GM19239 (cell line): ENCODE measurements at places on chromosomes 7 and 10.

- DNase-seq: no peak
Observed at GRCh38 chr10:24771943-24772694, 48.4 kb upstream of the ARHGAP21 start.

GRCh38 chr10:118278649-118279048, 63.5 kb downstream of the FAM204A start:
- DNase-seq: no peak

GRCh38 chr7:106022193-106022821, 59.2 kb downstream of the CDHR3 start:
- no peak for DNase-seq

DNA sequence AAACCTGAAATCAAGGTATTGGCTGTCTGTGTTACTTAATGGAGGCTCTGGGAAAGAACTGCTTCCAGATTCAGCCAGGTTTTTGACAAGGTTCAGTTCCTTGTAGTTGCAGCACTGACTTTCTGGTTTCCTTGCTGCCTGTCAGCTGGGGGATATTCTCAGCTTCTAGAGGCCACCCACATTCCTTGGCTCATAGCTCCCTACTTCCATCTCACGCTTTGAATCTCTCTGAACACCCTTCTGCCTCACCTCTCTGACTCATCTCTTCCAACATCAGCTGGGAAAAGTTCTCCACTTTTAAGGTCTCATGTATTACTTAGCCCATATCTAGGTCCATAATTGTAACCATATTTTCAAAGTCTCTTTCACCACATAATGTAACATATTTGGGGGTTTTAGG, 22.9 kb upstream of the GPR22 start:
- no peak for DNase-seq

- DNase-seq: no peak
Observed at GRCh38 chr7:30659312-30659711, 22.9 kb downstream of the CRHR2 start.

- DNase-seq: no peak
Observed at GRCh38 chr10:124568848-124569622, 107.4 kb downstream of the LHPP start.

- DNase-seq: no peak
Observed at GRCh38 chr10:132805599-132805998, 19.7 kb upstream of the NKX6-2 start.

DNA sequence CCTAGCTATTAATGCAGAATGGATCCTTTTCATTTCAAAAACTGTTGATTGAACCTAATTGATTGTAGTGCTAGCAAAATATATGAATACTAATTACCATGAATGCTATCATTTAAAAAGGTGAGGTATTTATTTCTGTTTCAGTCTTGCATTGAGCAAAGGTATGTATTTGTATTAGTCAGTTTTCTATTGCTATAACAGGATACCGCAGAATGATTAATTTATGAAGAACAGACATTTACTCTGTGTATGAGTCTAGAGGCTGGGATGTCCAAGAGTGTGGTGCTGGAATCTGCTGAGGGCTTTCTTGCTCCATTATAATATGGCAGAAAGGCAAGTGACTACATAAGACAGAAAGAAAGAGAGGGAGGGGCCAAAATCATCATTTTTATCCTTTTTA, 199.2 kb downstream of the KIF20B start:
- DNase-seq: no peak

DNA sequence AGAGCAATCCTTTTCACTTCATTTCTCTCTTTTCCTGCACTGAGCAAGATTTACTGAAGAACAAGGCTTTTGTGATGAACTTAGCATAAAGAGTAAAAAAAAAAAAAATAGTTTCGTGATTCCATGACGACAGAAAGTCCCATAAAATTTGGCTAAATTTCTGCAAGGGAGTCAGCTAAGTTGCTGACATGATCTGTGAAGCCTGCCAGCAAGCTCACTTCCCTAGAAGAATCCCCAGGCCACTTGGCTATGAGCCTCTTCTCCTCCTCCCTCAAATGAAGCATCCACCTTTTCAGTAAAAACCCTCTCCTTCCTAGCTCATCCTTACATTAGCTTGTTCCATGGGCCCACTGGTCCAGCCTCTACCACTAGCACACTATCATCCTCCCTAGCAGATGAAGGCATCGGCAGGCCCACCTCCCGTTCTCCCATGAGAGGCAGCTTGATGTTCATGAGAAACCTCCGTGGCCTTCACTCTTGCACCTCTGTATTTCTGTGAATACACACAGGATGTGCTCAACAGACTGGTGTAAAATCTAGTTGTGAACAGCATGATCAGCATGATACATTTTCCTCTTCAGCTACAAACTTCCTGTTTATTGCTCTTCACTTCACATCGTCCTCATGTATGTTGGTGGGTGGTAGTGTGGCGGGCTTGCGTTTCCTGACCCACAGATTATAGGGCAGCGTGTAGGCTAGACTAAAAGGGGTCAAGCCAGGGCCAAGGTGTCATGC, 30.9 kb downstream of the GIMAP8 start:
- DNase-seq: no peak

DNA sequence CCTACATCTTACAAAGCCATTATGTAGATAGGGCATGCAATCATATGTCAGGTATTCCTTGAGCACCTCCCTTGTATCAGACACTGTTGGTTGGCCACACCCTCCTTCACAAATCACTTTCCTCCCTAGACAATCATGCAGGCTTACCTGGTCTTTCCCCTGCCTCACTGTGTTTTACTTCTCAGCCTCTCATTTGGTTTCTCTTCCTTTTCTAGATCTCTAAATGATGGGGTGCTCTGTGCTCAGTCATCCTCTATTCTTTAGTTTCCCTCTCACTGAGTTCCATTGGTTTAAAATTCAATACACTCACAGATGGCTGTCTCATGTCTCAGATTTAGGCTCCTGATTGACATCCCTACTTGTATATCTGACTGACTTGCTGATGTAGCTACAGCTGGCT, 31.4 kb downstream of the ANK3 start:
- no peak for DNase-seq

- no peak for DNase-seq
Observed at GRCh38 chr7:151330181-151330580, 11.4 kb upstream of the NUB1 start.

- no peak for DNase-seq
Observed at GRCh38 chr10:101053516-101053915, 8.3 kb upstream of the KAZALD1 start.

GRCh38 chr10:132551808-132552130, 14.2 kb downstream of the INPP5A start:
- no peak for DNase-seq

GRCh38 chr10:12806228-12807095, 195.1 kb downstream of the CCDC3 start:
- no peak for DNase-seq

DNA sequence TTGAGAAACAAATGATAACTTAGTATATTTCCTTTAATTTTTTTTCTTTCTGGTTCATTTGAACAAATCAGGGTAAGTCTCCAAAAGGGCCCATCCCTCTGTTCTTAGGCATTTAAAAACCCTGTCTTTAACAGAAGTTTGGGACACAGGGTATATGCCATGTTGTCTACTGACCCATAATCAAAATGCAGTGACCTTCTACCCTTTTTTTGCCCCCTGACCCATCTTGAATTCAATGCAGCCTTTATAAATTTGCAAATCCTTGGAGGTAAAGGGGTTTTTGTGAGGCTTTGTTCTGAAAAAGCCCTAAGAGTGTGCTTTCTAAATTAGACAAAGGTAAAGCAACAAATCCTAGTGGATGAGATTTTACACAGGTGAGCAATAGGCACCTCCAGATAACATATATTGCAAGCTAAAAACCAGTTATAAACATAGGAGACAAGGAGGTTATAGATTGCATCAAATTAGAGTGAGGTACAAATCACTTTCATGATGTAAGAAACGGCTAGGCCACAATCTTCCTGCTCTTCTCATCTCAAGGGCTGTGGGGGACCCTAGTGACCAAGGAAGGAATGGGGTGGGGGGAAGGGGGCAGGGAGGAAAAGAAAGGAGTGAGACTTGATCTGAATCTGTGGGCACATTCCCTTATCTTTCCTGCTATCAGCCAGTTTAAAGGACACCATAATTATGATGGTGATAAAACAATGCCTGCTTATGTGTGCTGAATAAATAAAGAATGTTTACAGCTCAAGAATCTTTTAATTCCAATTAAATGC, 2.7 kb downstream of the SKIDA1 start:
- no peak for DNase-seq

DNA sequence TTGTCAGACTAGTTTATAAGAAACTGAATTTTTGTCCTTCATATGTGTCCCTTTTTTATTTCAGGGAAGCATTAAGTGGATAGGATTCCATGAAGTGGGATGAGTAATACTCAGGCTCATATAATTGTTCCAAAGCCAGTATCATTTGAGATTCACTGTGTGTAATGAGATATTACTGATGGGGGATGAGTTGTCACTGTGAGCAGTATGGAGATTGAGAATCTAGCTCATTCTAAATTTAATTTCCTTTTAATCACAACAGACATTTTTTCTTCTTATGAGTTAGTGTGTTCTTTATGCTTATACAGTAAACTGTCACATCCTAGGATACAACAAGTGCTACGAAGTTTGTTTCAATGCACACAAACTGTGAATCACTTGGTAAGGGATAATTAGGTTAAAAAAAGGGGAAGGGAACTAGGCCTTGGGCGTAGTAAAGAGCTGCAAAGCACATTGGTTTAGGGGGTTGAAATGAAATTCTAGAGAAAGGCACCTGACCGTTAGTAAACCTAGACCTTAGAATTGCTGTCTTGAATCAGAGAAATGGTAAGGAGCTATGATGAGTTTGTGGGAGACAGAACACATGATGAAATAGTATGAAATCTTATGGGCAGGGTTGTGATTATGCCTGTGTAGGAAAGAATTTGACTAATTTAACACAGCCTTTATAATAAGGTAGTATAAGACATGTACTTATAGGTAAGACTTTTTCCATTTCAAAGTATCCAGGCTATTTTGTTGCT, 153.4 kb downstream of the MLLT10 start:
- no peak for DNase-seq

- DNase-seq: no peak
Observed at GRCh38 chr10:78513330-78513729, 479.7 kb downstream of the RPS24 start.

- DNase-seq: no peak
Observed at GRCh38 chr10:76354212-76354738, 922.9 kb downstream of the LRMDA start.

DNA sequence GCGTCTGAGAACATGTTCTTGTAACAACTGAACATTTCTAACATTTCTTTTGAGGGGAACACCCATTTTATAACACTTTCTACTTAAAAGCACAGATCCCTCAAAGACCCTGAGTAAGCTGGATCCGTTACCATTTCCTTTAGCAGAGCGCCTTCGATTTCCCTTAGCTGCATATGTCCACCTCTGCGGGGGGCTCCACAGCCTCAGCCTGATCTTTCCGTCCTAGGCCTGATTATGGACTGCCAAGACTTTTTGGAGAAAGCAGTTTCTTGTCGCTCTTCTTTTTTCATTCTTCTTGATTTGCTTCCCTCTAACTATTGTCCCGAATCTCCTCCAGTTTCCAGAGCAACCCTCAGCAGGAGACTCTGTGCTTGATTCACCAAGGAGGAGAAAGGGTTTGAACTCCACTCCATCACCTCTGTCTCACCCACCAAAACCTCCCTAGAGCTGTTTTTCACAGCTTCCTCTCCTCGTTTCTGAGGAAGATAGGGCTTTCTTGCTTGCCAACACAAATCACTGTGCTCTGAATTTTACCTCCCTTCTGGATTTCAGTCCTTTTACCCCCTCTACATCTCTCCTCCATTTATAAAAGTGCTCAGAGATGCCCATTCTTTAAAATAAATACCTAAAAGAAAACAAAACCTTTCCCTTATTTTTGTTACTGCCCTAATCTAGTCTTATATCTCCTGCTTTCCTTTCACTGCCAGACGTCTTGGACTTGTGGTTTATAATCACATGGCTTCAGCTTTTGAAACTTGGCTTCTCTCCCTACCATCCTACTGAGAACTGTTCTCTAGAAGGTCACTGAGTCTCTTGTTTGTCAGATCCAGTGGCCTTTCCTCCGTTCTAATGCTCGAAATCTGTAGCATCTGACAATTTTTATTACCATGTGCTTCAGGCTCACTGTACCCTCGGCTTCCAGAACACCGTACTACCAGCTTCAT, 30.5 kb upstream of the ZRANB1 start:
- DNase-seq: no peak

- DNase-seq: no peak
Observed at GRCh38 chr10:126650161-126650560, 20.3 kb downstream of the C10orf90 start.

- DNase-seq: no peak
Observed at GRCh38 chr10:73368238-73368637, 9.6 kb upstream of the CFAP70 start.

GRCh38 chr7:81600608-81601007, 169.2 kb downstream of the HGF start:
- DNase-seq: no peak
